ENCODE measurements at places on chromosomes 6 and 20.

GRCh38 chr6:104563306-104563705 lies 296.4 kb downstream of the HACE1 start:
- DNase-seq: no peak

- DNase-seq: no peak
Measured at GRCh38 chr20:1964061-1964460, 29.8 kb downstream of the PDYN start.

DNA sequence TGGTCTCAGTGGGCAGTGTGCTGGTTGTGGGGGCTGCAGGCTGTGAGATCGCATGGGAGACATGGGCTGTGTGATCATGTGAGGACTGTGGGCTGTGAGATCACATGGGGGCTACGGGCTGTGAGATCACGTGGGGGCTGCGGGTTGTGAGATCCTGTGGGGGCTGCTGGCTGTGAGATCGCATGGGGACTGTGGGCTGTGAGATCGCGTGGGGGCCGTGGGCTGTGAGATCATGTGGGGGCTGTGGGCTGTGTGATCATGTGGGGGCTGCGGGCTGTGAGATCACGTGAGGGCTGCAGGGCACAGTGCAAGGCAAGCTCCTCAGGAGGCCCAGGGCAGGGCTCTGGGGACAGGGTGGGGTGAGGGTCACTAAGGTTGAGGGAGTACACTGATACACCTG lies 140.5 kb upstream of the CST7 start:
- DNase-seq: no peak

- DNase-seq: no peak
Measured at GRCh38 chr6:22765015-22765414, 195.6 kb downstream of the HDGFL1 start.
